Stimulated activated CD4-positive, alpha-beta T cell treated with anti-CD3 and anti-CD28 coated beads, Interleukin-12 subunit alpha, Interleukin-12 subunit beta, amount 100 ng/mL, for 48 hours (primary cell): ENCODE measurements at places on chromosomes 7 and 10.

- DNase-seq = no peak
Measured at GRCh38 chr7:140738280-140738679, 41.8 kb downstream of the NDUFB2 start.

GRCh38 chr10:129832573-129833467 lies 131.3 kb downstream of the EBF3 start:
- DNase-seq = no peak

GRCh38 chr10:29948881-29949355 lies 110.5 kb downstream of the JCAD start:
- no peak for DNase-seq

DNA sequence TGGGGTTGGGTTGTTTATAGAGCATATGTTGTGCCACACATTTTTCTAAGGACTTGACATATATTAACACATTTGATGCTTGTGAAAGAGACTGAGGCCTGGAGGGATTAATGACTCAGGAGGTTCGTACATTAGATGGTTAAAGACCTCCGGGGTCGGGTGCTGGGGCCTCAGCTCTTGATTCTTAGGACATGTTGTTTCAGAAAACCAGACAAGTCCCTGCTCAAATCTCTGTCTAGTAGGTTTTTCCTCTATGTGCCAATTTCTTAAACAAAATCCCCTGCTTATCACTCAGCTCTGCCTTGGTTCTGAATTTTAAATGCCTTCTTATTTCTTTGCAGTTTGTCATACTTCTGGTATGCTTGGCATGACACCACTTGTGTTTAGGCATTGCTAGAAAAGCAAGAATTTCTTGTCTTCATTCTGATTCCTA lies 5.8 kb downstream of the UPP1 start:
- no peak for DNase-seq

DNA sequence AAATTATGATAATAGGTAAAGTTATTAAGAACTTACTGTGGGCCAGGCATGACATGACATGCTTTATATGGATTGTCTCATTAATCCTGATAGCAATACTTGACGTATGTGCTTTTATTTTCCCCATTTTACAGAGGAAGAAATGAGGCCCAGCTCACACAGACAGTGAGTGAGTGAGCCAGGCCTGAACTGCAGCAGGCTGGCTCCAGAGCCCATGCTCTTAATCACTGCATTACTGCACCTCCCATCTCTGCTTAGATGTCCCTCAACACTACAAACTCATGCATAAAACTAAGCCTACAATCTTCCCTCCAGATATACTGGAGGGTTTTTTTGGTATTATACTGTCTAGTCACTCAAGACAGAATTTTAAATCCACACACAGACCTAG lies 68.5 kb upstream of the OSBPL3 start:
- DNase-seq = no peak

DNA sequence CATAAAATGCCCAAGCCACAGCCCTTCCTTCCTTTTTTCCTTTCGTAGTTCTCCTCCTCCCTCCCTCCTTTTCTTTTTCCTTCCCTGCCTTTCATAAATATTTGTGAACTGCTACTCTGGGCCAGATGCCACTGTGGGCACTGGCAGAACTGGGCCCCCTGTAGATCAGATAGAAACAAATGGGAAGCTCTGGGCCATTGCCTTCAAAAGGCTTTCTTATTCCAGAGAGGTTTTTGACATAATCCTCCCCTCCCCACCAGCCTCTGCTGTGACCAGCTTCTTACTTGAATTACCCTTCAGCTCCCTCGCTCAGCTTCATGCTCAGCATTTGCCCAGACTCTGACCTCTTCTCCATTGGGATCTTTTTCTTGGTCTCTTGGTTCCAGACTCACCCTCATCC lies 886.8 kb downstream of the LRMDA start:
- DNase-seq = no peak

GRCh38 chr7:7979558-7979957 lies 11.0 kb downstream of the GLCCI1 start:
- DNase-seq = no peak
